H54 (cell line): ENCODE measurements at places on chromosomes 16 and 17.

DNA sequence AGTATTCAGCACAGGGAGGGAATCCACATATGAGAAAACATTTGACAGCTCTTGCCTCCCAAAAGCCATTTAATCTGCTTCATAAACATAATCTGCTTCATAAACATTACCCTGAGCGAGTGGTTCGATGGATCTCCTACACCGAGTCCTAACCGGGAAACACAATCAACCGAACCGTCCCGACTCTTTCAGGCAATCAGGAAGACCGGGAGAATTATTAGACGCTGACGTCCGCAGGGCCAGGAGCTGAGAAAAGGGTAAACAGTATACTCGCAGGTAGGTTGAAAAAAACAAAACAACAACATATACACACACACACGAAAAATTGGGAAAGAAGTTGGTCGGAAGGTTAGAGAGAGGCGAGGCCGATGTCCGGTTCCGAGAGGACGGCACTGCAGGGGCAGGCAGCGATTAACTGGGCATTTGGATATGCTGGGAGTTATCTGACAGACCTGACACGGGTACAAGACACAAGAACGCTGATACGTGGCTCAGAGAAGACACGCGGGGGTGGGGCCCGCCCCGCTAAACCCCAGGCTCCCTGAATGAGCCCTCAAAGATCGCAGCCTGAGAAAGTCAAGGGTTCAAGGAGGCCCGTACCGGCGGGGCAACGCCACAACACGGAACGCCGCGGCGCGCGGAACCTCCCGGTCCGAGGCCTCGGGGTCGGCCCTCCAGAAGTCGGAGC, 585 bp downstream of the AP1G1 start:
- DNase-seq, result peak; percentile 15

DNA sequence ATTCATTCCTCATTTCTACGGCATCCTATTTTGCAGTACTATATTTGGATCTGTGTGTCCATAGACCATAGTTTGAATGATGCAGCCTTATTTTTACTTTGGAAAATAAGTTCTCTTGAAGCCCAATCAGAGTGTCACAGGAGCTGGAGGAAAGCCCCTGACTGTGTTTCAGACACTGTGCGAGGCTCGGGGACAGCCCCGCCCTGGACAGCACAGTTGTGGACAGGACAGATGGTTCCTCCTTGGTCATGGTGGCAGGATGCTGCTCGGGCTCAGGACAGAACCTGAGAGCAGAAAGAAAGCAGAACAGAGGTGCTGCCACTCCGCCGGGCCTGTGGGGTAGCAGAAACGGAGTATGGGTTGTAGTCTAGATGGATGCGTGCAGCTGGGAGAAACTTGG, 22.9 kb downstream of the BANP start:
- no peak for DNase-seq

DNA sequence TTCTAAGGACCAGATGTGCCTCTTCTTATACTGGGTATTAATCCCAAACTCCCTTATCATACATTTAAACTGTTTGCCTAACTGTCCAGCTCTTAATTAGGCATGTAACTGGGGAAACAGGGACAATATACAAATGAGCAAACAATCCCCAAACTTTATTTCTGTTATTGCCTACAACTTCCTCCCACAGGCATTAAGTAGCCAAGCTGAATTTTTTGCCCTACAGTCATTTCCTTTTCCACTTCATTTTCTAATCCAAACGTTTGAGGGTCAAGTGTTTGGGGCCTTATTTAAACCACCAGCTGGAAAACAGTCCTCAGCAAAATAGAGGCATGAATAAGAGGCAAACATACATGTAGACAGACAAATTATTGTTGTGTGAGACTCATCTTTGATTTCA, 77.4 kb upstream of the CCL2 start:
- DNase-seq, result no peak

- DNase-seq, result no peak
Measured at GRCh38 chr16:73304008-73304774, 256.3 kb upstream of the ZFHX3 start.

- no peak for DNase-seq
Measured at GRCh38 chr16:67177743-67178699, 5.7 kb downstream of the MATCAP1 start.

GRCh38 chr17:63918305-63918704, 334 bp downstream of the GH1 start:
- peak; percentile 27 for DNase-seq

GRCh38 chr16:6977916-6978315, 354.7 kb upstream of the RBFOX1 start:
- DNase-seq, result no peak

DNA sequence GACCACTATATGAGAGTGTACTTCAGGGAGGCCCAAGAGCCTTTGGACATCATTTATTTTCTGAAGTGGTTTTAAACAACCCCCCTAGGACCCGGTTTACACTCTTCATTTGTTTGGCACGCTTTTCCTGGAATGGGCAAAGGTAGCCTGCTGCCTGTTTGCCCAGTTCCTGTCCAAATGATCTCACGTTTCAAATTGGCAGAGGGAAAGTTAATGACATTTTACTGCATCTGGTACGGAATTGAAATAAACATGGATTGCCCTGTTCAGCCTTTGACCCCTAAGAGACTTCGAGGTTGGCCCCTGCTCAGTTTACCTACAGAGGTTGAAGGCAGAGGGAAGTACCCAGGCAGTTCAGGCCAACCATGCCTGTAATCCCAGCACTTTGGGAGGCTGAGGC, 5.8 kb upstream of the RPRML start:
- DNase-seq, result no peak

DNA sequence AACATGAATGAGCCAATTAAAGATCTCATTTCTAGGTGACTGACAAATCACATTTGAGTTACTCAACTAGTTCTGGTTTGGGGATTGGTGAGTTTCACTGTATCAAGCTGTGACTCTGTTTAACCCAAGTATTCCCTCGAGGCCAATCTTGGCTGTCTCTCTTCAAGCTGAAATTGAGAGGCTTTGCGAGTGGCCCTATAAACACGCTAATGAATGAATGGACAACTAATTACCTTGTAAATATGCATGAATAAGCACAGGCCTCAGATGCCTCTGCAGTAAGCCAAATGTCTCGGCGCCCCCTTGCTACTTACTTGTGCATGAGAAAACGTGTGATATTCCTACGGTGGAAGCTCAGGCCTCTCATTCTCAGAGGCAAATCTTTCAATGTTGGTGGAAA, 450.3 kb upstream of the PSMD7 start:
- no peak for DNase-seq

DNA sequence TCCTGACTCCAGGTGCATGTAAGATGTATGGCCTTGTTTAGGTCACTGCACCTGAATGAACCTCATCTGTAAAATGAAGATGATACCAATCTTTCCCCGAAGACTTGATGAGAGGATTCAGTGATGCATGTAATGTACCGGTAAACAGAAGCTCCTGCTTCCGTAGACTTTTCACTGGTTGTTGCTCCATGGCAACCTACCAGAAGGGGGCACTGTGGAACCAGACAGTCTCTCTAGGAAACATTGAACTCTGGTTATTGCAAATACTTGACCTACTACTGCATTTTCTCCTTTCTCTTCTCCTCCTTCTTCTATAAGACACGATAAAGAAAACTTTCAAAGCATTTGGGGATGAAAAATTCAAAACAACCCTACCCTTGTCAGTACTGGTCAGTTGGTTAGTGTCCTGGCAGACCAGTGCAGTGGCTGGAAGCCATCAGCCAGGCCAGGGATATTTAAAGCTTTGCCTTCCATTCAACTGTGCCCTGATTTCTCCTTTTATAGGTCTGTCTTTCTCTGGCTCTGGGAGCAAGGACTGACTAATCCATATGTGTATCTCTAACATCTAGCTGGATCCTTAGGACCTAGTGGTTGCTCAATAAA, 667.4 kb upstream of the SALL1 start:
- no peak for DNase-seq

DNA sequence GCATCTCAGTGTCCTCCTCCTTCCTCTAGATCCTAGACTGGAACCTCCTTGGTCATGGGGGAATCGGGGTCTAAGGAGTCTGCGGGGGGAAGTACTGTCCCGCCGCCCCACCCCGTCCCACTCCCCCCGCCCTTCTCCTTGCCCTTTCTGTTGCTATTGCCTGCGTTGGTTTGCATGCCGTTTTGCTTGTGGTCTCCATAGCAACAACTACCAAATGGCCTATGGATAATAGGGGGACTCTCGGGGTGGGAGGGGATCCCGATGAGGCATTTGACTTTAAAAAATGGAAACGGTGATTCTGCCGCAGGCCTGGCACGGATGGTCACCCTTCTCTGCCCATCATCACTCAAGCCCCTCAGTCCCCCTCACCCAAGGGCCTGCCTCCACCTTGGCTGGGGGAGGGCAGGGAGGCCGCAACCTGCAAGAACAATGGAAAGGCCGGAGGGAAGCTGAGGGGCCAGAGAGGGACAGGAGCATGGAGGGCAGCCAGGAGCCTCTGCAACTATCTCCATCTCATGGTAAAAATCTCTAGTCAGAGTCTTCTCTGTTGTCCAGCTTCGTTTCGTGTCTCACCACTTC, 231.4 kb upstream of the TNRC6C start:
- DNase-seq, result no peak

GRCh38 chr17:5399767-5400166, 19.7 kb downstream of the NUP88 start:
- no peak for DNase-seq

- no peak for DNase-seq
Measured at GRCh38 chr16:19555938-19556771, 652 bp downstream of the VPS35L start.

DNA sequence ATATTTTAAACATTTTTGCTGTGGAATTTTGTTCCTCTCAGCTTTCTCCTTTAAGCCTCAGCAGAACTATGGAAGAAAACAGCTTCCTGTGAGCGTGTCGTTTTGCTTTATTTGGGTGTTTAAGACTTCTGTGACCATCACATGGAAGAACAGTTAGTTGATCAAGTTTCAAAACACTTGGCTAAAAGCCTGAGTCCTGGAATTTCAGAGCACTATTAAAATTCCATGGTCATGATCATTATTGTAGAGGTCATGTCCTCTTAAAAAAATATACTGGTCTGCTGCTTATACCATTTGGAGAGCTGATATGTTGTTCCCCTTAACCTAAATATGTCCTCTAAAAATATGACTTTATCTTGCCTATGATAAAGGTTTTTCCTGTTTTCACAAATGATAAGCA, 12.6 kb upstream of the CDR2 start:
- DNase-seq, result peak; percentile 55

GRCh38 chr17:8212312-8213180, 2.2 kb upstream of the AURKB start:
- DNase-seq, result no peak

- DNase-seq, result no peak
Measured at GRCh38 chr17:55317284-55317683, 52.5 kb downstream of the HLF start.

DNA sequence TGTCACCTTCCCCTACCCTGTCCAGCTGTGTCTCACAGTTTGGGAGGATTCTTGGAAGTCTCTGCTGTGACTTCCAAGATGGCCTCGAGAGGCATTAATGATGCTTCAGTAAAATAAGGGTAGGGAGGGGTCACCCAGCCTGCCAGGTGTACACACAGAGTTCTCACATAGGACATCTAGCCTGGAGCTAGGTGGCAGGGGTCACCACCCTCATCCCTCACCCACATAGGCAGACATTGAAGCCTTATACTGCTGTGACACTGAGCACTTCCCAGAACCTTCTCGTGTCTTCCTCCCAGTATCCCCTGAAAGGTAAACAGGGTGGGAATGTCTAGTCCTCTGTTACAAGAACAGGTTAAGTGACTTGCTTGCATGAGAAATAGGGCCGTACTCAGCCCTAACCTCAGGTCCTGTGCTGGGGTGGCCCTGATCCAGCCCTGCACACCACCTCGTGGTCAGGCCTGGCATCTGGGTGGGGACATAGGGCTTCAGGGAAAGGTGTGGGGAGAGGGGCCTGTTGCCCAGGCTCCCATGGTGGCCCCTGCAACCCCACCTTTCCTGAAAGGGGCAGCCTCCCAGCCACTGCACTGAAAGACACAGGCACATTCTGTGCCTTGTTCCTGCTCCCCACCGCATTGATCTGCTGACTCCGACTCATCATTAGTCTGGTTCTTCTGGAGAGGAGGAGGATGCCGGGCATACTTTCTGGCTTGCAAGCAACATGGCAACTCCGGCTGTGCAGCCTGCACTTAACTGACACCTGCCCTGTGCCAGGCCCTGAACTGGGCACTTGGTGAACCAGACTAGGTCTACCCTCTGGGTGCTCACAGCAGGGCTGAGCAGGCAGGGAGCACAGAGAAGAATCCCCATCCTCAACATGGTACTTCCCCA, 3.6 kb upstream of the MMP15 start:
- DNase-seq, result peak; percentile 65

GRCh38 chr16:77949445-77949844, 72.9 kb upstream of the CLEC3A start:
- DNase-seq, result no peak

GRCh38 chr16:67182288-67182687, 1.5 kb downstream of the MATCAP1 start:
- DNase-seq, result no peak

- no peak for DNase-seq
Measured at GRCh38 chr17:67059372-67059771, 15.0 kb downstream of the CACNG1 start.

DNA sequence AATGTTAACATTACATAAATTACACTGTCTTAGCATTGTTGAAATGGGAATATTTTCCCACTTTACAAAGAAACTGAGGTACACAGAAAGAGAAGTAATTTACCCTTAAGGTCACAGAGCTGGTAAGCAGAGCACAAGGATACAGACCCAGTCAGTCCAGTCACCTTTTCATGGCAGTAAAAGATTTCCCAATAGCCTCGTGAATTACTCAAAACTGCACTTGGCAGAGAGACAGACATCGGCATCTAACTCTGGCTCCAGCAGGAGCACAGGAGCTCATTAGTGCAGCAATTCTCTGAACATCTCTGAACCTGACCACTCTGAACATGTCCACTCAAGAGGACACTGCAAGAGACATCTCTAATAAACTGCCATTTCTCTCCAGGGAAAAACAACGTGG, 3.1 kb downstream of the TEX2 start:
- peak; percentile 36 for DNase-seq

GRCh38 chr16:89633064-89633631, 19.7 kb downstream of the DPEP1 start:
- DNase-seq, result peak; percentile 97
